ENCODE measurements at places on chromosomes 1 and 21.
A peak's percentile ranks its signal among the peaks of the same experiment; 100 is the strongest.

- no peak for DNase-seq
Observed at GRCh38 chr1:115933625-115934024, 42.7 kb upstream of the SLC22A15 start.

- DNase-seq, result no peak
Observed at GRCh38 chr1:230270185-230270558, 156.0 kb downstream of the PGBD5 start.

- DNase-seq, result no peak
Observed at GRCh38 chr1:157495285-157495684, 57.0 kb downstream of the FCRL5 start.

- DNase-seq, result peak; percentile 11
Observed at GRCh38 chr1:193592317-193592716, 405.9 kb upstream of the B3GALT2 start.

- no peak for DNase-seq
Observed at GRCh38 chr1:63555480-63555879, 32.2 kb downstream of the EFCAB7 start.

GRCh38 chr1:183634429-183635065, 1.0 kb downstream of the ARPC5 start:
- peak; percentile 68 for DNase-seq

DNA sequence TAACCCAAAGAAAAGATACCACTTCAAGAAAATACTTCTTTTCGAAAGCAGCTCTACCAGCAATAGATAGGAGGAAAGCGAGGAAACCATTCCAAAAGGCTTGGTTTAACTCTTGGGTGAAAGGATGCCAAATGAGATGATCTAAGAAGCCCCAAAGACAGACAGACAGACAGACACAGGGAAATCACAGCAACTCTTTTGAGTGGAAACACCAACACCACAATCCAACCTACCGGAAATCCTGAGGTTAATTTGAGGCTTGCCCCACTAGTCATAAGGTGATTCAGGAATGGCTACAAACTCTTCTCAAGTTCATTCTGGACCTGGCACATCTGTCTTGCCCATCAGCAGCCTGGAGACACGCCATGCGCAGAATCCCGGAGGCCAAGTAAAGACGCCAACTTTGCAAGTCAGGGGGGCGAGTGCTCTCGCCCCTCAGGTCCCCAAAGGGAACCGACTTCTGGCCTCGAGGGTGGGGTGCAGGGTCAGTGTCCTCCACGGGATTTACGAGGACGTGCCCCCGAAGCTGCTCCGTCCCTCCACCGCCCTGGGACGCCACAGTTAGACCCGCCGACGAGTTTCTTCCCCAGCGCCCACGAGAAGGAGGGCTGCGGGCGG, 778 bp downstream of the EVI5 start:
- peak; percentile 21 for DNase-seq

GRCh38 chr1:3251807-3252428, 182.9 kb downstream of the PRDM16 start:
- no peak for DNase-seq

DNA sequence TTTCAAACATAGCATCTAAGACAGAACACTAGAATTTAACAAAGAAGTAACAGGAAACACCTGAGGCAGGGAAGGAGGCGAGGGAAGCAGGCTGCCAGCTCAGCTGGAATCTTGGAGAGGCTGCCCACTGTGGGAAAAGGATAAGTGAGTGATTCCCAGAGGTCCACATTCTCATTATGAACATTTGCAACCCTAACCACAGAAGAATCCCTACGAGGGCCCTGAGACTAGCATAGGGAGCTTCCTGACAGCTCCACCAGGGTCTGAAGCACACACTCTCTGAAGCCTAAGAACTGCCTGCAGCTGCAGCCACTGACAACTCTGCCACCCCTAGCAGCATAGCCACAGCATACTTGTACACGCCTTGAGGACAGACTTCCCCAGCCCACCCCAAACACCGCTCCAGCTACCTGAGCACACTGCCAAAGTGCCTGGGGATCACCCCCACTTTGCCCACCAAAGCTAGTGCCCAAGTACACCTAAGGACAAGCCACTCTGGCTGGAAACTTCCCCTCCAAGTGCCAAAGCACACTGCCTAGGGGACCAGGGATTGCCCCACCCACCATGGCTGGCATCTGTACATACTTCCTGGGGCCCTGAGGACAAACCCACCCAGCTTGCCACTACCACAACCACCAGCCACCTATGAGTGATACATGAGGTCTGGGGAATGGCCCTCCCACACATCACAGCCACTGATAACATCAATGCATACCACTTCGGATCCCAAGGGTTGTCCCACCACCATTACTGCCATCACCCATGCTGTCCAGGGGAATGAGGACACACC, 76.6 kb upstream of the GUCA2A start:
- DNase-seq, result no peak

GRCh38 chr1:233584931-233585330, 29.0 kb upstream of the KCNK1 start:
- DNase-seq, result no peak

DNA sequence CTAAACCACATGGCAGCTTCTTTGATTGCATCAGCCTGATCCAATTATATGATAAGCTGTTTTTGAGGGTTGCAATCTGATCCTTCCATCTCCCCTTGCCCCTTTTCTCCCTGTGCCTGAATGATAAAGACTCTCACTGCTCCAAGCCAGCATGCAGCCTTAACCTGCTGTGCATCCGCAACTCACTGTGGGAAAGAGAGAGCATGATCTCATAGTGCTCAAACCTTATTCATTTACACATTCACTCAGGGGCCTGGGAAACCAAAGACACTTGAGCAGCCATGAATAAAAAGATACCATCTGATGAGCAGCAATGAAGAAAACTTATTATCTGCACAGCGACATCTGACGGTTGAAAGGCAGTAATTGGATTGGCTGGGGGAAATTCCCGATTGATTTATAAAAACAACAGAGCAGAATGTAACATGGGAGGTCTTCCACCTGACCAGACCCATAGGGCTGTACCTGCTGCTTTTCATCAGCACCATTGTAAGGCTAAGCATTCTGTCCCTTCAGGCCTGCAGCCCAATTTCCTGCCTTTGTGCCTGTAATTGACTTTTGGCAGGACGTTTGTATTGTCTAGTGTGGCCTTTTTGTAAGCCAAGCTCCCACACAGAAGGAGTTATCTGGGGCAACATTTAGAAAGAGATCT, 62.5 kb downstream of the KIAA0040 start:
- no peak for DNase-seq

DNA sequence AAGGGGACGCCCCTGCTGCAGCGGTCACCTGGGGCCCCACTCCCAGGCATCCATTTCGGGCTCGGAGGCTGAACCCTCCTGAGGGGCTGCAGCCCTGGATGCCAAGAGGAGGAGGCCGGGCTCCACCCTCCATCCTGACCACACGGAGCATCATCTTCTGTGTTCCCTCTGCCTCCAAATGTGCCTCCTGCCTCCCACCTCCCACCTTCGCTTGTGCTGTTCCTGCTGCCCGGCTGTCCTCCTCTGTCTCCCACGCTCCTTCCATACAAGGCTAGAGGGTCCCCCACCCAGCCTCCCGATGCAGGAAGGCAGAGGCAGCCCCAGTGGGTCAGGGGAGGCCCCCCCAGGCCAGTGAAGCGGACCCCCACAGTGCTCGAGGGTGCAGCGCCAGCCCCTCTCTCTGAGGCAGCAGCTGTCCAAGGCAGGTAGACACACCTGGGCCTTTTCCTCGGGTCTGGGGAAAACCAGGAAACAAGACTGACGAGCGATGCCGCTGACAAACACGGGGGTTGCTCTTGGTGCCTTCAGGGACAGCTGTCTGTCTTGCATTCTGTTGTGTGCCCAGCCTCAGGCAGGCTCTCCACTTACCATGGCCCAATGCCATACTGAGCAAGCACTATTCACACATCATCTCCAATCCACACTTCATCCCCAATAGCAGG, 16.8 kb upstream of the PLEKHG5 start:
- DNase-seq, result no peak

GRCh38 chr1:94599095-94599813, 57.7 kb upstream of the F3 start:
- peak; percentile 41 for DNase-seq

- DNase-seq, result peak; percentile 43
Observed at GRCh38 chr1:16013220-16013907, 4.5 kb downstream of the HSPB7 start.

DNA sequence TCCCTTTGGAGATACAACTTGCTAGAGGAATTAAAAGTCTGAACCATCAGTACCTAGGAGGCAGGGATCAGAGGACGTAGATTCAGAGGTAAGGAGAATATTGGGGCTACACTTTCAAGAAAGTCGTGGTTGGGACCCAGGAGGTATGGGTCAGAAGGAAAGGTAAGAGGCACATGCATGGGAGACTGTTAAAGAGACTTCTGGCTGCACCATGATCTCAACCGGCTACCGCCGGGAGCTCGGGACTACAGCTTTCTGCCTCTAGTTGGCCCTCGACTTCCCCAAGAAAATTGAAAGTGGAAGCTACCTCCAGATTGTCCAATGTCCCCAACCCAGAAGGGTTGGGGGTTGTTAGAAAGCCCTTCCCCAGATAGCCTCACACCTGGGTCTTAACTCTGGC, 355.7 kb upstream of the TMPRSS15 start:
- no peak for DNase-seq

GRCh38 chr1:204265665-204266064, 51.9 kb upstream of the GOLT1A start:
- no peak for DNase-seq

GRCh38 chr1:236021424-236022135, 43.3 kb downstream of the NID1 start:
- no peak for DNase-seq

DNA sequence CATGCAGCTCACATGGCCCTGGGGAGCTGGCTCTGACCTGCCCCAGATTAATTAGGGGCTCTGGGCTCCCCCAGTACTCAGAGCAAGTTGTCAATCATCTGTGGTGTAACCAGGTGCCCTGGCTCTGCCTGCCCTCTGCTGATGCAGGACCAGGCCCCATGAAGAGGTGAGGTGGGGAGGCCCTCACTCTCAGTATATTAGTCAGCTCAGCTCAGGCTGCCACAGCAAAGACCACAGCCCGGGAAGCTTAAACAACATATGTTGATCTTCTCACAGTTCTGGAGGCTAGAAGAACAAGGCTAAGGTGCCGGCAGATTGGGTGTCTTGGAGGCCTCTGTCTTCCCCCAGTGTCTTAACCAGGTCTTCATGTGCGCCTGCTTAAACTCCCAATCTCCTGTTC, 66.5 kb downstream of the FCRL5 start:
- no peak for DNase-seq

- DNase-seq, result no peak
Observed at GRCh38 chr1:18548643-18549042, 67.9 kb downstream of the KLHDC7A start.

- peak; percentile 34 for DNase-seq
Observed at GRCh38 chr1:223776075-223776814, 63.9 kb downstream of the CAPN2 start.

GRCh38 chr1:10873189-10873588, 76.7 kb upstream of the CASZ1 start:
- DNase-seq, result no peak

DNA sequence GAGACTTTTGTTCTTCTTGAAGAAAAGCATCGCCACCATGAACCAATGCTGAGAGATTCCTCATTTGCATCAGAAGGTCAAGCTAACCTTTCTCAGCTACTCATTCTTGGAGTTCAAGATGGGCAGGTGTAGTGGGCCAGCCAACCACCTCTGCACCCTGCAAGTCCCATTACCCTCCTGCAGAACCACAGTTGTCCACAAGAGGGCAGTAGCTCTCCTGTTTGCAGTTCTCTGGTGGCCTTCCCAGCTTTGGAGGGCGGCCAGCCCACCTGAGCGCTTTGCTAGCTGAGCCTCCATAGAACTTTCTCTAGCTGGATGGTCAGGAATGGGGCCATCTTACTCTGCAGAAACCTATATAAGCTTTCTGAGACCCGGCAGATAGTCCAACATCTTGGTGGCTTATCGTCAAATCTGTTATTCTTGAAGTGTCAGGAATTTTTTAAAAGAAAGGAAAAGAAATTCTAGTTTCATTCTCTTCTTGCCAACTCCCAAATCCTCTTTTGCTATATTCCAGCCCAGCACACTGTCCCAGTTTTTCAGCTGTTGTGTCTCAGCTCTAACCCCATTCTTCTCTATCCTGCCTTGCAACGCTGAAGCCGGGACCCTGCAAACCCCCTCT, 11.0 kb upstream of the LMX1A start:
- peak; percentile 78 for DNase-seq

GRCh38 chr21:35506352-35506751, 457.2 kb upstream of the RUNX1 start:
- DNase-seq, result no peak

- peak; percentile 53 for DNase-seq
Observed at GRCh38 chr1:91885716-91886506, at the start of gene TGFBR3. Gene TGFBR3, minus strand, starts transcription at chr1:91886151. Its CDS starts 24,620 bp downstream, at chr1:91861531.

DNA sequence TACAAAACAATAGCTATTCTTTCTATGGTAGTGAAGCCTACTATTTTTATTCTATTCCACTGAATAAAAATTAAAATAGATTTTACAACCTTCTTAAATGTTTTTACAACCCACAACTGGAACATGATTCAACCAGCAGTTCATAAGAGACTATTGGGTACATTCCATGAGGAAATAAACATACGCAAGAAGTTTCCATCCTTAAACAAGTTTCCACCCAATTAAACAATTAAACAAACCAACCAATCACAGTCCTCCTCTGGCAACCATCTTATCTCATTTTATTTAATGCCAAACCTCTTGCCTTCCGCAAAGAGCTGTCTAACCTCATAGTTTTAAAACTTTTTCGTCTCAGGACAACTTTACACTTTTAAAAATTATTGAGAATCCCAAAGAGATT, 239.0 kb downstream of the RGS7 start:
- no peak for DNase-seq

- DNase-seq, result peak; percentile 76
Observed at GRCh38 chr1:25810341-25811299, 9.1 kb upstream of the MTFR1L start.

DNA sequence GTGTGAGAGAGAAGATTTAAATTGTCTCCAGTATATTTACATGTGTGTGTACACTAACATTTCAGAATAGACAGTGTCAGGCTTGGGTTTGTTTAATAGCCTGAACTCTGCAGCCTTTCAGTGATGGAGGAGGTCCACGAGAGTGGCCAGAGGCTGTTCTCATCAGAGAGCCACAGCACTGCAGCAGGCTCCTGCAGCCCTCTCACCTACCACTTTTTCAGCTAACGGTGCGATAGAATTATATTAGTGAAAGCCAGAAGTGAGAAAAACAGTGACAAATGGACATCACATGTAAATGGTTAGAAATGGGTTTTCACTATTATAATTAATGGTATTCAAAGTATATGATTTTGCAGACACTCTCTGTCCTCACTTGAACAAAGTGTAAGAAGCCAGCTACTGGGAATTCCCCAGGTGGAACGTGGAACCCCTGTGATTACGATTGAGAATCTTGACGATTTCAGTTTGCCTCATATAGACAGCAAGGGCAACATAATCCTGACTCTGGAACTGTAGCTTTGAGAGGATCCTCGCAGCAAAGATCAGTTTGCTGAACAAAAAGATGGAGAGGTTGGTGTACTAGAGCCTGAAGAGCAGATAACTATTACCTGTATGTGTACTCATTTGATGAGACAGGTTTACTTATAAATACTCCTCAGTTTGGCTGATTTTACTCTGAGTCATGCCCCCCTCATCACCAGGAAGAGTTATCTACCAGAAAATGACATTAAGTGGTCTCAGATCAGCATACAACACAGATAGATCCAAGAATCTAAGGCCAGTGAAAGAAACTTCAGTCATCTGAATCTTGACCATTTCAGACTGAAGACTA, 31.4 kb downstream of the IFI16 start:
- no peak for DNase-seq
